ENCODE measurements at places on chromosomes 5 and 9.

- no peak for DNase-seq
Measured at GRCh38 chr9:133371261-133371711, 4.6 kb downstream of the SURF4 start.

DNA sequence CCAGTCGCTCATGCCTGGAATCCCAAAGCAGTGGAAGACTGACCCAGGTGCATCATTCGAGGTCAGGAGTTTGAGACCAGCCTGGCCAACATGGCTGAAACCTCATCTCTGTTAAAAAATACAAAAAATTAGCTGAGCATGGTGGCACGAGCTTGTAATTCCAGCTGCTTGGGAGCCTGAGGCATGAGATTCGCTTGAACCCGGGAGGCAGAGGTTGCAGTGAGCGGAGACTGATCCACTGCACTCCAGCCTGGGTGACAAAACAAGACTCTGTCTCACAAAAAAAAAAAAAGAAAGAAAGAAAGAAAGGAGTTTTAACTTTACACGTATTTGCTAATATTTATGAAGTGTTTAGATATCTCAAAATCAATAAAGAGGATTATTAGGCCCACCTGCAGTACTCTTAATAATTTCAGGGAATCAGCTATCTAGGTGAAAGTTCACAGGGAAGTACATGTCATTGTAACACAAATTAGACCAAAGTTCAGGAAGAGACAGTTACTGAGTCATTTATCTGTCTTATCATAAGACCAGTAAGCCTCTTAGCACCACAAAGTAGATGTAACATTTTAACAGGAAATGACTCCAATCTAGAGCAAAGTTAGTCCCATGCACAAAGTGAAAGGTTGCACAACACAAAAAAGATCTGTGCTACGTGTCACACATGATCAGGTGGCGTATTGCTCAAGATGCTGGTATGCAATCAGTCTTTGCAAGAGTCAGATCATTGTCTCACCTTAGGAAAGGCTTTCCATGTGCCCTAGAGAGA is 34.1 kb upstream of the PLIN2 start:
- DNase-seq = peak; percentile 96

GRCh38 chr9:99515895-99516656 is 294.0 kb downstream of the SEC61B start:
- DNase-seq = no peak

DNA sequence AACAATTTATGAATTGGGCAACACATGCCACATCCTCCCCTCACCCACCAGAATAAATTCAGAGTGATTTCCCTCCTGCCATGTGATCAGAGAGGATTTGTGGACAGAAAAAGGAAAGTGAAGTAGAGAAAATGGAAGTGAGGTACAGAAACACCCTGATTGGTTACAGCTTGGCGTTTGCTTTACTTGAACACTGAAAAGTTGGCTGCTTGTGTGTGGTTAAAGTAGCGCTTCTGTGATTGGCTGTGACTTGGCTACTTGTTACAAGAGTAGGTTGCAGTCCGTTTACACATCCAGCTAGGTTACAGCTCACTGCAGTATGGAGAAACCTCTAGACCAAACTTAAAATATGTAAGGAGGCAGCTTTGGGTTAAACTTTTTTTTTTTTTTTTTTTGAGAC is 205.2 kb upstream of the ZNF608 start:
- no peak for DNase-seq

GRCh38 chr5:175712313-175712680 is 54.4 kb downstream of the HRH2 start:
- no peak for DNase-seq

Measured in skeletal muscle cell (primary cell).